NCI-H1105 (cell line): ENCODE measurements at places on chromosomes 11 and 22.

- DNase-seq = peak; percentile 81
Observed at GRCh38 chr11:10858439-10859325, 829 bp upstream of the ZBED5 start.

DNA sequence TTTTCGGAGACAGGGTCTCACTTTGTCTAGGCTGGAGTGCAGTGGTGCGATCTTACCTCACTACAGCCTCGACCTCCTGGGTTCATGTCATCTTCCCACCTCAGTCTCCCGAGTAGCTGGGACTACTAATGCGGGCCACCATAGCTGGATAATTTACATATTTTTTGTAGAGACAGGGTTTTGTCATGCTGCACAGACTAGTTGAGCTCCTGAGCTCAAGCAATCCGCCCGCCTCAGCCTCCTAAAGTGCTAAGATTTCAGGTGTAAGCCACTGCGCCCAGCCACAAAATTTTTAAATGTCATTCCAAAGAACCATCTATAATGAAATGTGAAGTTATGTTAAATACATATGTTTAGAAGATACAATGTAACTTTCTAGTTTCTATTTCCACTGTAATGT is 4747.7 kb upstream of the OR11H1 start:
- no peak for DNase-seq

DNA sequence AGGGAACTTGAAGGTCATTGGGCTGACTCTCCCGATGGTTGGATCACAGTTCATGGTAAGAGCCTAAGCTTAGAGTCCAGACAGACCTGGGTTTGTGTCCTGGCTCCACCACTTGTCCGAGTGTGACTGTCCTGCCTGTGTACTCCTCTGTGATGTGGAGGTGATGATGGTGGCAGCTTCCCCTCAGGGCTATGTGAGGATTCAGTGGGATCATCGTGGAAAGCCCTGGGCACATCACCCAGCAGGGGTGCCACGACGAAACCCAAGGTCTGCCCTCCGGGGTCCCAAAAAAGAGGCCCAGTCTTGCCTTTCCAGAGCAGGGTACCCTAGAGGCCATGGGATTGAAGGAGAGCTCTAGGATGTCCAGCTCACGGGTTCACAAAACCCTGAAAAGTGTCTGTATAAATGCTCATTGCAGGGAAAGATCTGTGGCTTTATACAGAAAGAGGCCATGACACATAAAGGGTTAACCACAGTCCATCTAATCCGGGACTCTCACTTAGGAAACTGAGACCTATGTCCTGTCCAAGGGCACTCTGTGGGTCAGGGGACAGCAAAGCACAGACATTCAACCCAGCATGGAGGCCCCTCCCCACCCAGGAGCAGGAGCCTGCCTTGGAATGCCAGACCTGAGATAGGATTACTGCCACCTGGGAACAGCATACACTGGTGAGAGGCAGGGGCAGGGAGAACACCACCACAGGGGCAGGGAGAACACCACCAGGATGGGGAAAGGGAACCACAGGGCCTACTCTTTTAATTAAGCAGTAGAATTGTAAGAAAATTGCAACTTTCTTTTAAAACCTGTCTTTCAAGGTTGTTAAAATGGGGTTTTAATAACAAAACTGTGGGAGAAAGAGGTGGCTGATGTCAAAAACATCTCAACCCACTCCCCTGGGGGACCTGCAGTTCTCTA is 51.3 kb downstream of the IGLL5 start:
- DNase-seq = no peak

- no peak for DNase-seq
Observed at GRCh38 chr11:61873588-61874376, 17.6 kb downstream of the FADS3 start.

- DNase-seq = peak; percentile 23
Observed at GRCh38 chr11:93219440-93219839, 21.6 kb upstream of the SLC36A4 start.

DNA sequence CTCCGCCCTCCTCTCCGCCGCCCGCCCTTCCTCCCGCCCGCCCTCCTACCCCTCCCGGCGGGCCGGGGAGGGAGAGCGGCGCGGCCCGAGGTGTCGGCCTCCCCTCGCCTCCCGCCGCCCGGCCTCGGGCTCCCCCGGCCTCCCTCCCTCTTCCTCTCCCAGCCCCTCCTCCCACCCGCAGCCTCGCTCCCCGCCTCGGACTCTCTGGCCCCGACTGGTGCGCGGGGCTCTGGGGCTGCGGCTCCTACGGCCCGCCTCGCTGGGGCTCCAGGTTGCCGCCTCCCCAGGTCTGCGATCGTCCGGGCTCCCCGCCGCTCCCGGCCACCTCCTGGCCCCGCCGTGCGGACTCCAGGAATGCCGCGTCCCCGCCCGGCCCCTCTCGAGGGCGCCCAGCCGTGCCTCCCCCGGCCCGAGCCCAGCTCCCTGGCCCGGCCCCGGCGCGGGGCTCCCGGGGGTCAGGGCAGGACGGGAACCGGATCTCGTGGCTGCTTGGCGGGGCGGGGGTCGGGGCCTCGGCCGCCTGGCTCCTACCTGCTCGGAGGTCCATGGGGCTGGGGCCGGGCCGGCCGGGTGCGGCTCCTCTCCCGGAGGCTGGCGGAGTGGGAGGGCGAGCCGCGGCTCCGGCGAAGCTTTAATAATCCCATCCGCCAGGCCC is at the start of gene CLCF1:
Gene CLCF1, minus strand, starts transcription at position 606 of the 655 bp plus-strand sequence. Its CDS starts 59 bp downstream, at position 547.
- peak; percentile 12 for DNase-seq

DNA sequence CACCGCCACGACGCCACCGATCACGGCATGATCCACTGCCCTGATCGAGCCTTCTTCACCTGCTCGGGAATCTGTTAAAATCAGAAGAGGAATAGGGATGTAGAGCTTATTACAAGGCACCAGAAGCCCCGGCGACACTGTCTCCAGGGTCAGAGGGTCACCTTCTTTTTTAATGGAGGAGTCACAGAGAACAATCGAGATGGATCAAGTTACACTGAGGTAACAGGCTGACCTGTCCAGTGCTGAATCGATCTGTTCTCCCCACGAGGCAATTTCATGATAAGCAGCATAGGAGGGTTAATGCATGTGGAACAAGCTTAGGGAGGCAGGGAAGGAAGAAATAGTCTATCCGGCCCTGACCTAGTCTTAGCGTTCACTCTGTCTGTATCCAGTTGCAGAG is 325.5 kb downstream of the CADM1 start:
- no peak for DNase-seq

DNA sequence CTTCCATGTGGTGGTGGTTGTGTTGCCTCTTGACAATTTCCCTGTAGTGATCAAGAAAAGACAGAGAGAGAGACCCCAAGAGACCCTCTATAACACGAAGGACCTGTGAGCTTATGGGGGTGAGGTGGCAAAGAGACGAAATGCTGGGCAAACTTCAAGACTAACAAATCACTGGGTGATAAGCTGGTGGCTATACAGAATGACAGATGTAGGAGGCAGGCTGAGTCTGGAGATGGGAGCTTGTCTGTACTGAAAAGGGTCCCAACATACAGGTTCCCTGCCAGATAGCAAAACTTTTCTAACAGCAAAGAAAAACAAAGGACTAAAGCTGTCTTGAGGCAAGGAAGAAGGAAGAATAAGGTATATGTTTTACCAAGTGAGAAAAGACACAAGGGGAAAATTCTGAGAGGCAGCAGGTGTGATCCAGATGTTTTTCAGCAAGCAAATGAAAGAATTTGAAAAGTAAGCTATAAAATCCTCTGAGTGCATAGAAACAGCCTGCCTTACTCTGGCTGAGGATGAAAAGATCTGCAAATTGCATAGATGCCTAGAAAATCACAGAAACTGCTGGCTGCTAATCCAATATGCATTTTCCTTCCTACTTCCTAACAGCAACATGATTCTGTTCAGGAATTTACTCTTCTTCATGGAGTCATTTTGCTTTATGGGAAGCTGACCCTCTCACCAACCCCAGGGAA is 21.9 kb upstream of the LYVE1 start:
- DNase-seq = no peak

GRCh38 chr11:126519764-126520734 is 164.6 kb downstream of the ST3GAL4 start:
- DNase-seq = no peak

DNA sequence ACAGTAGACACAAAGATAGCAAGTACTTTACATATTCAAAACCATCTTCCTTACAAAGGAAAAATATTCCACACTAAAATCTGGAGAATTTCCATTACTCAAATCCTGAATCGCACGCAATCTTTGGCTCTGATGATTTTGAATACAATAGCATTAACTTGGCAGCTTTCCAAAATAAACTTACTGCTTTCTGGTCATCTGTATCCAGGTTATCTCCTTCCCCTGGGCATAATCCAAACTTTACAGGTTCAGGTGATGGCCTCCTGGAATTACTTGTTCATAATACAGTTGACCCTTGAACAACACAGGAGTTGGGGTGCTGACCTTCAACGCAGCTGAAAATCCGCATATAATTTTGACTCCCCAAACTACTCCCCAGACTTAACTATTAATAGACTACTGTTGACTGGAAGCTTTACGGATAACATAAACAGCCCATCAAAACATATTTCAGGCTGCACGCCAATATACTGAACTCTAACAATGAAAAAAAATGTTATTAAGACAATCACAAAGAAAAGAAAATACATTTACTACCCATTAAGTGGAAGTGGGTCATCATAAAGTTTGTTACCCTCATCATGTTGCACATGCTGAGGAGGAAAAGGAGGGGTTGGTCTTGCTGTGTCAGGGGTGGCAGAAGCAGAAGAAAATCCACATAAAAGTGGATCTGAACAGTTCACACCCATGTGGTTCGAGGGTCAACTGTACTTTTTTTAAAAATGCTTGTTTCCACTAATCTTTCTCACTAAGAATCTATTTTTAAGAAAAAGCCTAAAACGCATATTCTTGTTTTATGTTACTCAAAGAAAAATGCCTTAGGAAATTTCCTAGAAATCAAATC is 6.5 kb downstream of the MTMR2 start:
- peak; percentile 84 for DNase-seq
